H1 (cell line): ENCODE measurements at places on chromosomes 5 and 9.

DNA sequence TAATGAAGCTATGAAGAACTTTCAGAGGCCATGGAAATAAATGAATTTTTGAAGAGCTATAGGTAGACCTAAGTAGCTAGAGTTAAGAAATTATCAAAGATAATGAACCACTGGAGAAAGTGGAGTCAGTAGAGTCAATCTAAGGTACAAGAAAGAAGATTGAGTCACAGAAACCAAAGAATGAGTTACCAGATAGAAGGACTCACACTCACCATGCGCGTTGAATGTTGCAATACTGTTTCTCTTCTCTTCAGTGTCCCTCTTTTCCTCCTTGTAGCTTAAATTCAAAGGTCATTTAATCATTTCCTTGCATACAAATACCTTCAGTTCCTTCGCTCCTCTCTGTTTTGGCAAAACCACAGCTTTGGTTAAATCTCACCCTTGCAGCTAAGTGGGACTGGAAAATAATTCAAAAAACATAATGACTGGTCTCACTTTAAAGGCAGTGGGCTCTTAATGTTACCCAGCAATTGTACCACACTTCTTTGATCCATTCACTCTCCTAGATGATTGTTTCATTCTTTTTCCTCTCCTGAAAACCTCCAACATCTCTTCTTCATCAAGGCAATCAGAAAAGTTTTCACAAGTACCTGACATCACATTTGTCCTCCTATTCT, 58.3 kb downstream of the NIPBL start:
- DNase-seq = no peak

GRCh38 chr5:1564182-1564748, 40.5 kb upstream of the LPCAT1 start:
- DNase-seq = no peak

DNA sequence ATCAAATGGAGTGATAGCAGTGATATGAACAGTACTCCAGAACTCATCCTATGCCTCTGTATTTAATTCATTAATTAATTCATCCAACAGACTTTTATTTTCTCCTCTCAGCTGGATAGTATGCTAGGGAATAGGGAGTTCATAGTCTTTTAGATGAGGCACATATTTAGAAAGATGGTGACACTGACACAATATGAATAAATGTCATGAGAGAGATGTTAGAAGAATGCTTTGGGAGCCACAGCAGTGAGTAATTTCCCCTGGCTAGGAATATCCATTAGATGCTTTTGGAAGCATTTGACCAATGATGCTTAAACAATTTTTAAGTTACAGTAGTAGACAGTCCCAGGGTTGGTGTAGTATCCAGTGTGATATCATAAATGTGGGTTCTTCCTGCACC, 428.7 kb upstream of the SGCD start:
- no peak for DNase-seq

GRCh38 chr5:131664929-131665328, 29.9 kb upstream of the RAPGEF6 start:
- DNase-seq = no peak

- DNase-seq = no peak
These were observed 3.7 kb downstream of the RGS3 start for GRCh38 chr9:113467183-113467582.

GRCh38 chr5:173441053-173441628, 112.9 kb upstream of the STC2 start:
- DNase-seq = no peak

GRCh38 chr9:82475584-82476301, 487.2 kb downstream of the SPATA31D1 start:
- DNase-seq = no peak

DNA sequence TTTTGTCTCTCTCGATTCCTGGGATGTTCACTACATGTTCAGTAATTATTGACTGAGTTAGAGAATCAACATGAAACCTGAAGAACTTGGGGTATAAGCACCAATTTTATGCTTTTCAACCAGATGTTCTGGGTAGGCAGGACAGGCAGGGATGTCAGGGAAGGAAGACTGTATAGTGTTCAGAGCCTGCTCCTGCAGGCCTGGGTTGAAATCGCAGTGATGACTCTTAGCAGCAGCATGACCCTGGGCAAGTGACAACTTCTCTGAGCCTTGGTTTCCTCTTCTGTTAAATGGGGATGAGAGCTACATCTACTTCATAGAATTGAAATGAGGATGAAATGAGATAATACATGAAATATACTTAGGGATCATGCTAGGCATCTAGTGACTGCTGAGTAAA, 29.7 kb upstream of the PANK3 start:
- no peak for DNase-seq

- DNase-seq = no peak
These were observed 1.7 kb upstream of the ZSWIM6 start for GRCh38 chr5:61330341-61330844.

DNA sequence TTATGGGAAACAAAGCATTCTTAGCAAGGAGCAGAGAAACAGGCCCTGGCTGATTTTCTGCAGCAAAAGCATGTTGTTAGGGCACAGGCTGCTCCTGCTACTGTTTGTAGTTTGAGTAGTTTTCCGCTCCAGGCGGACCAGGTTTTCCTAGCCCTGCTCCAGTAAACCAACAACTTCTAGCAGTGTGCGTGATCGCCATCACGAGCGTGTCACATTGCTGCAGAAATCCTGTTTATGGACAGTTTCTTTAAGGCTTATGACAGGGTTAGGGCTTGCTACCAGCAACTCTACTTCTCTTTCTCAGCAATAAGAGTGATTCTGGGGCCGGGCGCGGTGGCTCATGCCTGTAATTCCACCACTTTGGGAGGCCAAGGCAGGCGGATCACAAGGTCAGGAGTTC, 803.9 kb upstream of the CDH10 start:
- DNase-seq = no peak

DNA sequence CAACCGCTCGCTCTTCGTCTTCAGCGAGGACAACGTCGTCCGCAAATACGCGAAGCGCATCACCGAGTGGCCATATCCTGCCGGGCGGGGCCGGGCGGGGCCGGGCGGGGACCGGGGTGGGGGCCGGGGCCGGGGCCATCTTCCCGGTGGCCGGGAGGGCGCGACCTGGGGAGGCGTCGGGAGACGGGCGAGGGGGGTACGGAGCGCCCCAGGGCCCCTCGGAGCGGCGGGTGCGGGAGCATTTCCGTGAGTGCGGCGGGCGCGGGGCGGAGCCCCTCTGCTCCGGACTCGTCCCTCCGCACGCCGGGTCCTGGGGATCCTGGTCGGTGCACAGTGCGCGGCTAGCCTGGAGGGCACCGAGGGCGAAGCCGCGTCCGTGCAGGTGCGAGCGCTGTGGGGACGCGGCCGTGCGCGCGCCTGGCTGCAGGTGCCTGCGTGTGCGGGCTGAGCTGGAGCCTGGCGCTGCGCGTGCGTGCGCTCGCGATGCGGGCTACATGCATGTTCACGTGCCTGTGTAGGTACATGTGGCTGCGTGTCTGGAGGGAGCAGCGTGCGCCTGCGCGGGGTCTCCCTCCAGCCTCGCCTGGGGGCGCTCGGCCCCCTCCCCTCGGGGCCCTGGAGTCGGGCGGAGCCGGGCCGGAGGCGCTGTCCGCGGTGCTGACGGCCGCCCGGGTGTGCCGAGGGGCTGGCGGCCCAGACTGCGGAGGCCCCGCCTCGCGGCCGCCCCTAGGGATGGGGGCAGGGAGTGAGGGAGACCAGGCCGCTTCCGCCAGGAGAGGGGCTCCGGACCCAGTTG, 762 bp downstream of the CACNA1B start:
- peak; percentile 95 for DNase-seq

GRCh38 chr9:132169672-132170392, 8.0 kb downstream of the NTNG2 start:
- DNase-seq = no peak

GRCh38 chr9:14511452-14511851, 181.8 kb downstream of the ZDHHC21 start:
- DNase-seq = no peak

DNA sequence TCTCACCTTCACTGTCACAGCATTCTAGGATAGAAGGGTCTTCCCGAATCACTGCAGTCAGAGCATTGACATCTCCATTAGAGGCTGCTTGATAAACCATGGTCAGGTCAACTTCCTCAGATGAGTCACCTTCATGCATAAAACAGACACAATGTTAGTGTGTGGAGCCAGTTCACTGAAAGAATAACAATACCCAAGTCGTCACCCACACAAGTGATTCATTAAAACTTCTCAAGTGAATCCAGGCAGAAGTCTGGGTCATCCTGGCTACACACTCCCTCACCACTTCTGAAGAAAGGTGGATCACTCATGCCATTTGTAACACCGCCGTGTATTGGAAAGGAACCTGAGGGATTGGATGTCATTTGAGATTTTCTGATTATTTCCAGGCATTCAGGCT, 49.6 kb downstream of the ANKRD55 start:
- no peak for DNase-seq

- no peak for DNase-seq
These were observed 41.9 kb downstream of the SYK start for GRCh38 chr9:90843525-90843924.

DNA sequence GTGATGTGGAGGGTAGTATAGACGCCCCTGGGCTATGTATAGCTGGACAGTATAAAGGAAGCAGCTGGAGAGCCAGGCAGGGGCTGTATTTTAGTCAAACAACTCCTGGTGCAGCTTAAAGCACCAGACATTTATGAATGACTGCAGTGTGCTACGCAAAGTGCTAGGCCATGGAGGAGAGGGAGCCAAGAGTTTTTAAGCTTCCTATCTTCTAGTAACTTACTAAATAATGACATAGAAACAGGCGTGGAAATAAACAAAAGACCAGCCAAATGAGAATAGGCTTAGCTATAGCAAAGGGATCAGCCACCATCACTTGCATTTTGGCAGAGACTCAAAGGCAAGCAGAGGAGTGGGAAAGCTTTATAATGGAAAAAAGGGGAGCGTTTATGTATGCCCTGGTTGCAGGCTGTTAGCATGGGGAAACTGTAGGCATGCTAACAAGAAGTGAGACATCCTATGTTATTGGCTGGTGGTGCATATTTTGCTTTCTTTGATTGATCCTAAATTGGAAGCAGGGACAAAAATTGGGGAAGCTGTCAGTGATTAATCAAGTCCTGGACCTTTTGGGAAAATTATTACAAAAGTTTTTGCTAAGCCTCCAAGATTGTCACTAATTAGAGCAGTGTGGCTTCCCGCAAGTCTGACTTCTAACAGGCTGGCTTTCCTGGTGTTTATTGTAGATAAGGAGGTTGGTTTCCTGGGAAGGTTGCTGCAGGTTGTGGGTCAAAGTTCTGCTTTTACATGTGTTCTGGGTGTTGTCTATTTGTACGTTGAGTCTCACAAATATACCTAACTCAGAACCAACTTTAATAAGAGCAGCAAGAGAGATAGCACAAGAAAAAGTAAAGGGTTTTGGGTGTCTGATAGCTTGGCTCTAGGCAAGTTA, 46.6 kb downstream of the RAB3C start:
- DNase-seq = no peak

- no peak for DNase-seq
These were observed 863.2 kb downstream of the PTPRD start for GRCh38 chr9:9749591-9749990.
